ENCODE measurements at places on chromosomes 13 and 19.

DNA sequence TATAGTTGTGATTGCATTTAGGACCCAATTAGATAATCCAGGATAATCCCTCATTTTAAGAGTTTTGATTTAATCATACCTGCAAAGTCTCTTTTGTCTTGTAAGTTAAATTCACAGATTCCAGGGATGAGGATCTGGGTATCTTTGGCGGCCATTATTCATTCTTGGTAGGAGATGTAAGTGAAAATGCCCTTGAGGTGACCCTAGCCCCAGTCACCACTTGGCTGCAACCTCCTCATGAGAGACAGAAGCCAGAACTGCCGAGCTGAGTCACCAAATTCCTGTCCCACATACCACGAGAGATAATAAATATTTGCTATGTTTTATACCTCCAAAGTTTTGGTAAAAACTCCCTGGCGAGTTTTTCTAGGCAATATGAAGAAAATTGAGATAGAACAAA lies 389.4 kb downstream of the RFC3 start:
- no peak for DNase-seq

- DNase-seq, result no peak
These were observed 525.7 kb downstream of the UQCRFS1 start for GRCh38 chr19:28687296-28687695.

- DNase-seq, result no peak
These were observed 154.2 kb downstream of the SLC7A1 start for GRCh38 chr13:29441306-29441705.

GRCh38 chr13:96904232-96904631 lies 90.0 kb downstream of the OXGR1 start:
- no peak for DNase-seq

- no peak for DNase-seq
These were observed 17.0 kb upstream of the TMEM255B start for GRCh38 chr13:113742000-113742441.

GRCh38 chr19:39381910-39382611 lies 8.8 kb downstream of the PAF1 start:
- no peak for DNase-seq

Measured in coronary artery (tissue), 2 donors.